ENCODE measurements at places on chromosomes 6 and 20.

GRCh38 chr6:37922563-37922962, 103.0 kb downstream of the ZFAND3 start:
- DNase-seq, result no peak

GRCh38 chr6:135880066-135880972, 28.8 kb downstream of the PDE7B start:
- DNase-seq, result peak; percentile 32

DNA sequence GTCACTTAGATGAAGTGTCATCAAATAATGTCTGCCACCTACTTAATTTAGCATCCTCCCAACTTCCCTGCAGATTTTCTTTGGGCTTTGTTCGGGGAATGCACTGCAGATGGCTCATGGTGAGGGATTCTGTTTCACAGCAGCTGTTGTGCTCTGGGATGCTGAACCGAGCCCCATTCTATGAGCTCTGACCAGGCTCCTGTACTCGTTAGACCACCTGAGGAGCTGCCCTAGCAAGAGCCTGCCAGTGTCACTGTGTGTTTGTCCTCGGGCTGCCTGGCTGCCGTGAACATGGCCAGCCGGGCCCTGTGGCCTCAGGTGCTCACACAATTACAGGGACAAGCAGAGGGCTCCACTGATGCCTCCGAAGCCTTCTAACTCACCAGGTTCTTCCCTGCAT, 238.8 kb upstream of the ECI2 start:
- DNase-seq, result no peak

DNA sequence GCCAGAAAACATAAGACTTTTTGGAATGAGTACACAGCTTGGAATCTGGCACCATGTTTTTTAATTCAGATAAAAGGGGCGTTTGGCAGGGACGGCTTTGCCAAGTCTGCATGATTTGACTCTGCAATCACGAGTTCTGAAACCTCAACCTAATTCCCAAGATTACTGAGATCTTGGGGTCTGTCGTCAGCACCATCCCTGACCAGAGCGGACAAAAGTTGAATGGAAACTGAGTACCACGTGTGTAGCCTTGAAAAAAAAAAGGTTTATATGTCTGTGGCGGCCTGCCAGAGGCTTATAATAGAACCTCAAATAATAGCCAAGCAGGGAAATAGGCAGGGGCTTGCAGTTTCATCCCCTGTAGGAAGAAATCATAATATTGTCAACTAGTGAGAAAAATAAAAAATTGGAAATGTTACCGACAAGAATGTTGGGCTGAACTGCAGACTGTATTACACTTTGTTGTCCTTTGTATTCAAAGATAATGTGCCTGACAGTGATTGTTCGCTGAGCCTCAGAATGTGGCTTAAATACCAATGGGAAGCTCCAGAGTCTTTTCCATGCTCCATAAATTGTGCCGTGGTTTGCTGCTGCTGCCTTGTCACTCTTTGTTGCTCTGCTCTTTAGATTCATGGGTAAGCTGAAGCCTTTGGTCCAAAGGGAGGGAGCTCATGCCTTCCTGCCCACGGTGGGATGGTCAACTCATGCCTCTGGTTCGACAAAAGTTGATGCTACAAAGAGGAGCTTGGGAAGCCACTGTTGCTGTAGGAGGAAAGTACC, 118.8 kb upstream of the ARID1B start:
- DNase-seq, result no peak

GRCh38 chr6:143401068-143401446, 49.4 kb downstream of the ADAT2 start:
- no peak for DNase-seq

DNA sequence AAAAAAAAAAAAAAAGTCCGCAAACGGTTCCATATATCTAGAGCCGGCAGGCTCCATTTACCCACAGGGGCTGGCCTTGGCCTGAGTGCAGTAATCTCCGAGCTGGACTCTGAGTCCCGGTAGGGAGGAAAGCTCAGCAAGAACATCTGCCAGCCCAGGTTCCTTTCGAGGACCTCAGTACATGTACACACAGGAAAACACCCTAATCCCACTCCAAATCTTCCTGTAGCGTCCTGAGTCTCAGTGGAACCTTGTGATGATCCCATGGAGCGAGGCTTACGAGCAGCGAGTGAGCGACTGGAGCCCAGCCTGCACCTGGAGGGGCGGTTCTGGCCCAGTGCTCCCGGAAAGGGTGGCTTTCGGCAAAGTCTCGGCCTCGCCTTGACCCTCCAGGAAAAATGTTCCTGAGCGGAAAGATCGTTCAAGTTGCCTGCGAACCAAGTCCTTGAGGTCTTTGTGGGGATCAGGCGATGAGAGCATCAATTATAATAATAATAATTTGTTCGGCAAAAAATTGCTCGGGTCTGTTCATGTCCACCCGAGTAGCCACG, 32.1 kb downstream of the PRSS16 start:
- DNase-seq, result no peak

DNA sequence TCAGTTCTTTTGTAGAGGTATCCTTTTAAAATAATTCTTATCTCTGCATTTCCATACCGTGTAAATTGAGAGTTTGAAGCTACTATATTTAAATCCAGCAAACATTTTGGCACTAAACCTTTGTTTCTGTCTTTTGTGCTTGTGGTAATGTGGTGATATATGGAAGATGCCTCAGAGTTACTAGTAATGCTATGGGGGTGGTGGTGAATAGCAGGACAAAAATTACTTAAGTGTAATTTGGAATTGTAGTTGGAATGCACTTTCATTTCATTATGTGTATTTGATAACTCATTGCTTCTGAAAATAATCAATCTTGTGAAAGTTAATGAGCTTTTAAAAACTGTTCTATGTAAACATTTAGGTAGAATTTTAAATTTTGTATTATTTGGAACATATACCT, 404.5 kb downstream of the PHF3 start:
- DNase-seq, result no peak

- no peak for DNase-seq
Observed at GRCh38 chr6:53280207-53280606, 68.5 kb downstream of the ELOVL5 start.

DNA sequence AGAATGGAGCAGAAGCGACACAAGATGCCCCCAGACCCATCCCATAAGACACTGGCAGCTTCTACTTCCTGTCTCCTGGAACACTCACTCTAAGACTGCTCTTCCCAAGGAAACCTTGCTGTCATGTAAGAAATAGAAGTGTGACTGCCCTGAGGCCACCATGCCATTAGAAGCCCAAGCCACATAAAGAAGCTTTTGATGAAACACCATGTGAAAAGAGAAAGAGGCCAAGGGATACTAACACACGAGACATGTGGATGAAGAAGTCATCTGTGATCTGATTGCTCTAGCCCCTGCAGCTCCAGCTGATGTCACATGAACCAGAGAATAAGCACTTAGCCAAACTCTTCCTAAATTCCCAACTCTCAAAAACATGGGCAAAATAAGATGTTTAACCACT, 117.9 kb upstream of the PCSK2 start:
- no peak for DNase-seq

DNA sequence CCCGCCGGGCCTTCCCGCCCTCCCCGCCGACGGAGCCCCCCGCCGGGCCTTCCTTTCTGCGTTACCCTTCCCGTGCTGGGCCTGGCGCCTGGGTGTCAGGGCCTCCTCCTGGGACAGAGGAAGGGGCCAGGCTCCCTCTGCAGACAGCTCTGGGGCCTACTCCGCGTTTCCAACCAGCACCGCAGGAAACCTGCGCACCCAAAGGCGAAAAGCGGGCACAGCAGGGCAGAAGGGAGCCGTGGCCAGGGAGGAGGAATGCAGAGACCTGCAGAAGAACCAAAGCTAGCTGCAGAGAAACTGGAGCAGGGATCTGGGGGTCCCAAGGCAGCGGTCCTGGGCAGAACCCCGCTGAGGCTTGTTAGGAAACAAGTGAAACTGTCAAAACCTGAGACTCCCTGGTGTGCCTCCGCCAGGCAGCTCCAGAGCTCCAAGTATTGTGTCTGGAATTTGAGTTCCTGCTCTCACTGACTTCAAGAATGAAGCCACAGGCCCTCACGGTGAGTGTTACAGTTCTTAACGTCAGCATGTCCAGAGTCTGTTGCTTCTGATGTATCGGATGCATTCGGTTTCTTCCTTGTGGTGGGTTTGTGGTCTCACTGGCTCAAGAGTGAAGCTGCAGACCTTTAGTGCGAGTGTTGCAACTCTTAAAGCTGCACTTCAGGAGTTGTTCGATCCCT, 33.3 kb downstream of the IRF4 start:
- DNase-seq, result no peak

DNA sequence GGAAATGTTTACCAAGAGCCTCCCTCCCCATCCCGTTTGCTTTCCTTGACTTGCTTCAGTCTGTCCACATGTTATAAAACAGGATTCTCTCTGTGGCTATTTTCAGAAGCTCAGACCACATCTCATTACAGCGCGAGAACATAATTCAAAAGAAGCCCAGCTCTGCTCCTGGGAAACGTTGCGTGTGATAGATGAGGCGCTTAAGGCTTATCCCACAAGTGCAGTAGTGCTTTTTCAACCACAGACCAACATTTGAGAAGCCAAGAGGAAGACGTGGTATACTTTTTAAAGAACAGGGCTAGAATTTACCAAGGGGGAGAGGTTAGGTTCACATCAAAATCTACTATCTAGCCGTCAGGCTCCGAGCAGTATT, 239.5 kb downstream of the SLC24A3 start:
- no peak for DNase-seq
